Activated CD8-positive, alpha-beta memory T cell treated with anti-CD3 and anti-CD28 coated beads, Interleukin-2, amount 50 U/mL, for 48 hours (primary cell): ENCODE measurements at places on chromosomes 4 and X.
A peak's percentile ranks its signal among the peaks of the same experiment; 100 is the strongest.

- no peak for DNase-seq
Observed at GRCh38 chr4:16772366-16772850, 126.0 kb downstream of the LDB2 start.

- DNase-seq, result no peak
Observed at GRCh38 chr4:101604976-101605375, 185.6 kb upstream of the BANK1 start.

DNA sequence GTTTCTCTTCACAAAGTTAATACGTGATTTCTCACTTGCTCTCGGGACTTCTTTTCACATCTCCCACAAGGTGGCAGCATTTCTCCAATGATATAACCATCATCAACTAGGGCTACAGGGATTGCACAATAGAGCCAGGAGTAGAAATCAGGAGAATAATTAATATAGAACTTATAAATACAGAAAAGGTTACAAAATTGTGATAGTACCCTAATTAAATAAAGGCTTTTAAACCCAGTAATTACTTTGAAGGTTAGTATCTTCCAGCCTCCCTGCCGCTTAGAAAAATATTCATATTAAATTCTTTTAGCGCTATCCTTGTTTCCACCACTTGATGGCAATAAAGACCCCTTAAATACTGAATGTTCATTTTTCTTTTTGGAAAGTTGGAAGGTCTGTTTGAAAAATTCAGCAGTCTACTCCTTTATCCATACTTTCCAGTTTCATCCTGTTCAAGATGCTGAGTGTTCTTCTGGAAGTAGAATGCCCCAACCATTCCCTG, 65.8 kb downstream of the RASGEF1B start:
- no peak for DNase-seq

DNA sequence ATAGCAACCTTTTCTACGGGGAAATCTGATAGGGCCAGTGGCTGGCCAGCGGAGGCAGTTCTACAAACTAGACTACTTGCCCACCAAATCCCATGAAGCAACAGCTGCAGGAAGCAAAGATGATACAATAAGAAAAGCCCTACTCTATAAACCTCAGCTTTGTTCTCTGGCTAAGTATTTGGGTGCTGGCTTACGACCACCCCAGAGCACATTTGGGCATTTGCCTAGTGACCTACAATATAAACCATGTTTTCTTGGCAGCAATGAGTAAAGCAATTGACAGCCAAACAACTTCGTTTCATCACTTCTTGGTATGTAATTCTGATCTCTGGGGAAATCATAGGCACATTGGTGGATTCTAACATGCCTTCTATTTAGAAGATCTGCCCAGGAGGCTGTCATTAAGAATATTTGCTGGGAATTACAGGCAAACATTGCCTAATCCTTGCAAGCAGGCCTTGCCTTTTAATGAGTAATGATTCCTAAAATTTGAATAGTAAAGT, 7.5 kb upstream of the LHFPL1 start:
- DNase-seq, result no peak

DNA sequence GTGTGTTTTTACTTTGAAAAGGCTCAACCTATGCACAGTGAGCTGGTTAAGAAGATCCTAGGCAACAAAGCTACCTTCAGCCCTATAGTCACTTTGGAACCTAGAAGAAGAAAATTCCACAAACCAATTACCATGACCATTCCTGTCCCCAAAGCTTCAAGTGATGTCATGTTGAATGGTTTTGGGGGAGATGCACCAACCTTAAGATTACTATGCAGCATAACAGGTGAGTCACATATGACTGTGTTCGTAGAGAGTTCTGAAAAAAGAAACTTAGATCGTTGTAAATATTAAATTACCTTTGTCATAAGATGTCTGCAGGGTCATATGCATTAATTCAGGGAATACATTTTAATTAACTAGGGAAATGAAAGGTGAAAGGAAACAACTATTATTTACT, 287.1 kb downstream of the ANK2 start:
- no peak for DNase-seq

DNA sequence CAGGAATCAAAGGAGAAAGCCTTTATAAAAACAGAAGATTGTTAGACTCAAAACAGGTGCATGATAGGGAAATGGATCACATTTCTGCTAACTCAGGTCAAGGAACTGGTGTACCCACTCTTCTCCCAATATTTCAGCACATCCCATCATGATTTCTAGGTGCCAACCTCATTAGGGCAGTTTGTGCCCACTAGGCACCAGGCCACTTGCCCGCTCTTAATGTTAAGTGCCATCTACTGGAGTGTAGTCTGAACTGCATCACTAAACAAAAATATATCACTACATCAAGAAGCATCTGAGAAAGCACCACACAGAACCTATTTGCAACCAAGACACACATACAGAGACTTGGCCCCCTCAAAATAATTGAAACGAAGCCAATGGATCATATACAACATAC, 140.4 kb upstream of the GRID2 start:
- no peak for DNase-seq

GRCh38 chr4:26607776-26608175, 23.9 kb downstream of the TBC1D19 start:
- no peak for DNase-seq

DNA sequence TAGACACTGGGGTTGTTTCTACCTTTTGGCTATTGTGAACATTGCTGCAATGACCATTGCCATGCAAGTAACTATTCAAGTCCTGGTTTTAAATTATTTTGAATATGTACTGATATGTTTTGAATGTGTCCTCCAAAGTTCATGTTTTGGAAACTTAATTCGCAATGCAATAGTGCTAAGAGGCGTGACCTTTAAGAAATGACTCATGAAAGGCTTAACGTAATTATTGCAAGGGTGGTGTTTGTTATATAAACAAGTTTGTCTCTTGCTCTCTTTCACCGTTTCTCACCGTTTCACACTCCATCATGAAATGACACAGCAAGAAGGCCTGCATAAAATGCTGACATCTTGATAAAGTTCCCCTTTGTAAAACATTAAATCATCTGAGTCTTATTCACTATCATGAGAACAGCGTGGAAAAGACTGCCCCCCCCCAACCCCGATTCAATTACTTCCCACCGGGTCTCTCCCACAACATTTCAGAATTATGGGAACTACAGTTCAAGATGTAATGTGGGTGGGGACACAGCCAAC, 506.9 kb upstream of the FAM47C start:
- DNase-seq, result no peak

DNA sequence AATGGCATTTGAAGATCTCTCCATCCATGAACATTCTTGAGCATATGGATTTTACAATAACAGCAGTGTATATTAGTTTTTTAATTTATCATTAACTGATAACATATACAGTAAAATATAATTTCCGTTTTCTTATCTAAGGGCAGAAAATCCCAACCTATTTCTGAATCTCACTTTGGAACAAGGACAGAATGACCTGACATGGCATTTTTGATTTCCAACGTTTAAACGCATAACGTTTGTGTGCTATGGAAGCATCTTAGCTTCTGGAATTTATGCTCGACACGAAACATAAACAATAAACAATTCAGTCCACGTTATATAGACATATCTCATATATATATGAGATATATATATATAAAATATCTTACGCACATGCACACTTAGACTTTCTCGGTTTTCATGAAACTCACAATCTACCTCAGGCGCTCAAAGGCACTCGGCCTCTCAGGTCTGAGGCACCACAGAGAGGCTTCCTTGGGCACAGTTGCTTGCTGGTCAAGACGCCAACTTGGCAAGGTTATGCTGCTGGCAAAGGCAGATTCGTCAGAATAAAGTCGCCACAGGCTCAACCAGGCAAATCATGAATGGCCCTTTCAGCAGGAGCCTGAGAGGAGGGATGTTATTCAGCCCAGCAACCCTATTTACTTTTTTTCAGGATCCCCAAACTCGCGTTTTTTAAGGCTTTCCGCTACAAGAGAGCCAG, 1.0 kb upstream of the UGT8 start:
- no peak for DNase-seq

DNA sequence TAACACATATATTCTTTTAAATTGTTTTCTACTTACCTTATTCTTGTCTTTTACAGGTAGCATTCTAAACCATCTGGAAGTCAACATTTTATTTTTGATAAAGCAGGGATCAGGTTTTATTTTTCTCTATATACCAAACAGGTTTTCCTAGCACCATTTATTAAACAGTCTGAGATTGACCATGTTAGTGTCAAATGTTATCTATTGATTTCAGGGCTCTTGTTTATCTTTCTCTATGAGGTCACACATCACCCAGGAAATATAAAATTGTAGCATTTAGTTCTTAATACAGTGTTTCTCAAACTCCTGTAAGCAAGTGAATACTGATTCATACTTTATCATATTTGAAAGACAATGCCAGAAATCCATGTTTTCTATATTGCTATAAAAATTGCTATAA, 28.1 kb downstream of the PPP4R3C start:
- no peak for DNase-seq

- DNase-seq, result no peak
Observed at GRCh38 chrX:97367125-97367524, 483.4 kb downstream of the RPA4 start.

- DNase-seq, result no peak
Observed at GRCh38 chr4:19614171-19614570, 637.5 kb upstream of the SLIT2 start.

DNA sequence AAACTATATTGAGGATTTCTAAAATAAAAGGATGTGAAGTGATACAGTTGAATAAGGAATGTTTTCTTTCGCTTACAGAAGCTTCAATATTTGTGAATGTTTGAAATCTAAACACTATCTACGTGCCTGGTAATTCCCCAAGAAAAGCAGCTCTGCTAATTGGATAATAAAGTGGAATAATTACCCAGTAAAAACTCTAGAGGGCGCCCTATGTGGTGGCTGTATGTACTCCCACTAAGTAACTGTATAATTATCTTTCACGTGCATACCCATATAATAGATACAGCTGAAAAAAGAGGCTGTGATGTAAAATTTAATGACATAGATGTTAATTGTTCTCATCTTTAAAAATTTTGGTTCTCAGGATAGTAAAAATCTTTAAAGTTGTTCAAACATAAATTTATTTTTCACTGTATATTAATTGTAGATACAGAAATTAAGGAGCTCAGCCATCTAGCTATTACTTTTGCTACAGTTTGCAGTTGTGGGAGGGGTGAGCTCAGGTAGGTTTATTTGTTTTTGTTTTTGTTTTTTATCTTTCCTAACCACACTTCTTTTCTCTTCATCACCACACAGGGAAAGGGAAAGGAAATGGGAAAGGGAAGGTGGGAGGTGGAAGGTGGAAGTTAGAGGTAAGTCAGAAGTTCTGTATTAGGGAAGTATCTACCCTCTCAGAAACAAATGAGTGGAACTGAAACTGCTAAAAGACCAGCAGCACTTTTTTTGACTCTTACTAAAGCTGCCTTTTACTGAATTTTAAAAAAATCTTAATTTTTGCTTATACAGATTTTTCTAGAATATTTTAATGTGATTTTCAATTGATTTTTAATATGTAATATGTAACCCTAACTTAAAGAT, 151.7 kb upstream of the RPS6KA6 start:
- DNase-seq, result no peak

DNA sequence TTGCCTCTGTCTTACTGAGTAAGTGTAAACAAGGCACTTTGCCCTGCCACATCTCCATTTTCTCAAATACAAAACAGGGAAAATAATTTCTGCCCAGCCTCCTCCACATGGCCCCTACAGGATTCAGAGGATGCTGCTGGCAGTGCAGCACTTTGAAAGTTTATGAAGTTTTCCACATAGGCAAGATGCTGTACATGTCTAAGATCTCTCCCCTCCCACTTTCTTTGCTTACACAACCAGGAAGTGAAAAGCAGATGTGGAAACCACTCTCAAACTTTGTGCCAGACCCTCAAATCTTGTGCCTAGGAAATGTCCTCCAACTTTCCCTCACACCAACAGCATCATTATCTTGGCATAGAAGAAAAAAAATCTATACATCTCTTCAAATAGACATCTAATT, 257.0 kb upstream of the LDB2 start:
- no peak for DNase-seq

DNA sequence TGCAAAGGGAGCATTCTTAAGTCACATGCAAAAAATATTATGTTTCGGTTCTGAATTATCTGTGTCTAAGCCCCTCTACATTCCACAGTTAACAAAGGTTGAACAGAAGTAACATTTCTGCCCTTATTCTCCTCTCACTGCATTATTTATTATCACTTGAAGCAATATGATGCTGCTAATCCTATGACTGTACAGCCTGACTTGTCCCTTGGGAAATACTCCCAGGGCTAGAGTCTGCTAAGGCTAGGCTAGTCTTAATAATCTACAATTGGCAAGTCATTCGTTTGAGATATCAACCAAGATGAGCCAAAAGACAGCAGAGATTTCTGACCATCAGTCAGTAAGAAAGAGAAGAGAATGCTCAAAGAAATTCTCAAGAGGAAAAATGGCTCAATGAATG, 226.9 kb upstream of the HCCS start:
- DNase-seq, result no peak

DNA sequence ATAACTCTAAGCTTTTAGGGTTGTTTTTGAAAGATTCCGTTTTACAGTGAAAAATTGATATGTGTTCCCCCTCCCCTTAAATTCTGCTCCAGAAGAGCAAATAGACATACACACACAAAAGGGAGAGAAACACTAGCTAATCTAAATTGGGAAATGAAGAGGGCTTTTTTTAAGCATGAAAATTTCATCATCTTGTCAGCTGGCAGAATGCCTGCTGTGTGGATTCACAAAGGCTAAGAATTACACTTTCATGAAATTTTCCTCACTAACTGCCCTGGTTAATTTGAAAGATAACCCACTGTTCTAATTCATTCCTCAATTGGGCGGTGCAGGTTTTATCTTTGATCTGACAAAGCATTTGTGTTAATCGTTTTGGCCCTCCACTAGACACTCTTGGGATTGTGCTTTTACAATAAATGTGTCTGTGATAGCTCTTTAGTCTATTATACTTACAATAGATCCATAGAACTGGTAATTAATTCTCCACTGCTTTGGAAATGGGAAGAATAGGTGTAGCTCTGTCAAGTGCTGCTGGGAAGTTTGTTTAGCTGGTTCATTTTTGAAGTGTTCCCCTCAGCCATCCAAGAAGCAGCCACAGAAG, 152.9 kb downstream of the POLA1 start:
- no peak for DNase-seq

DNA sequence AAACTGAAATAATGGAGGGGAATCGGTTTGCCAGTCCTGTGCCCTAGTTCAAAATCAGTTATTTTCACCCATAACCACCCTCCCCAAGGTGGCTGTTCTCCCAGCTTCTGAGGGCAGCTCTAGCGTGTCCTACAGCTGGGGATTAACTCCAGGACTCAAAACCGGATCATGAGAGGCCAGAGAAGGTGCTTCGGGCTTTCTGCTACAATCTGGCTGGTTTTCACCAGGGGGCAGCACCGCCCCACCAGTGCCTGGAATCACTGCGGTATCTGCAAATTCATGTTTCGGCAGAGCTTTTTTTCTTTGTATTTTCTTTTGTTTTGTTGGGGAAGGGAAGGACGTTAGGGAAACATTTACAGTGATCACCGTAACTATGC, 28.4 kb downstream of the PDHA1 start:
- peak; percentile 75 for DNase-seq

GRCh38 chr4:3445111-3445820, 3.5 kb downstream of the HGFAC start:
- DNase-seq, result no peak

GRCh38 chr4:114383721-114384120, 214.9 kb upstream of the UGT8 start:
- DNase-seq, result no peak

GRCh38 chr4:100306018-100306417, 115.8 kb upstream of the DDIT4L start:
- DNase-seq, result no peak

- no peak for DNase-seq
Observed at GRCh38 chr4:171265190-171265818, 547.9 kb upstream of the GALNTL6 start.
